Activated T-cell treated with anti-CD3 and anti-CD28 coated beads for 4 hours (primary cell): ENCODE measurements at places on chromosomes 6 and 20.

- DNase-seq: no peak
These were observed 208.9 kb upstream of the EXOC2 start for GRCh38 chr6:901696-902460.

GRCh38 chr6:169782966-169783365 is 31.5 kb downstream of the ERMARD start:
- no peak for DNase-seq

DNA sequence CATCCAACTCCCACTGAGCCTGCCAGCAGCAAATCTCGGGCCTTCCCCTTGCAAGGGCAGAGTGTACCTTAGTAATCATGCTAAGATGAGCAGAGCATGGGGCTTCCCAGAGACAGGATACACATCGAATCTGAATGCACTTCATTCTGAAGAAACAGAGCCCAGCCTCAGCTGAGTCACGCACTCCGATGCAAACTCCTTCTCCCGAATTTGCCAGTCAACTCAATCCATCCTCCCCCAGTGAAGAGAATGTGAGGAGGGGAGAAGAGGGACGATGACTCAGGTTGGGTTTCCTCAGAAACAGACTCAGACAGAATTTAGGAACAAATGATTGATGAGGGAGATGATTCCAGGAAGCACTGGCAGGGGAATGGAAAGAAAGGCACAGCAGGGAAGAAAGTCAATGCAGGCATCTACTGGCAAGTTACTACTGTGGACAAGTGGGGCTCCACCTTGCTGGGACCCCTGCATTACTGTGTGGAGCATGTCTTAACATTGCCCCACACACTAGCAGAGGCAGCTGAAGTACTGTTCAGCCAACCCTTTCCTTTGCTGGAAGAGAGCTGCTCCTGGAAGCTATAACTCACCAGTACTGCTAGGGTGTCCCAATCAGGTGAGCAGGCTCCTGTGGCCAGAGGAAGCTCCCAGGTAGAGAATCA is 251.6 kb downstream of the ADGB start:
- no peak for DNase-seq

DNA sequence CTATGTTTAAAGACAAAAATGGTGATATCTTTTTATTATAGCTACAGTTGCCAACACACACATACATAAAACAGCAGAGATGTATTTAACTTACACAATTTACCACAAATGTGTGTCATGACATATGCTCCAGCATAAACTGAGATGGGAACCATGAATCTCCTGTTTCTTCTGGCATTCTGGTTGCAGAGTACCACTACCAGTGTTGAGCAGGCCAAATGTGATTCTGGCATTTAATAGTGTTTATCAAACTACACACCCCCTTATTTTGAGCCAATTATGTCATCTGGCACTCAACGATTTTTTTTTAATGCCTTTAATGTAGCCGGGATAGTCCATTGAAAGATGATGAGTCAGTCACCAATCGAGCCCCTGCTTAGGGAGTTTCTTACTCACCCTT is 59.0 kb upstream of the TPD52L1 start:
- DNase-seq: no peak

DNA sequence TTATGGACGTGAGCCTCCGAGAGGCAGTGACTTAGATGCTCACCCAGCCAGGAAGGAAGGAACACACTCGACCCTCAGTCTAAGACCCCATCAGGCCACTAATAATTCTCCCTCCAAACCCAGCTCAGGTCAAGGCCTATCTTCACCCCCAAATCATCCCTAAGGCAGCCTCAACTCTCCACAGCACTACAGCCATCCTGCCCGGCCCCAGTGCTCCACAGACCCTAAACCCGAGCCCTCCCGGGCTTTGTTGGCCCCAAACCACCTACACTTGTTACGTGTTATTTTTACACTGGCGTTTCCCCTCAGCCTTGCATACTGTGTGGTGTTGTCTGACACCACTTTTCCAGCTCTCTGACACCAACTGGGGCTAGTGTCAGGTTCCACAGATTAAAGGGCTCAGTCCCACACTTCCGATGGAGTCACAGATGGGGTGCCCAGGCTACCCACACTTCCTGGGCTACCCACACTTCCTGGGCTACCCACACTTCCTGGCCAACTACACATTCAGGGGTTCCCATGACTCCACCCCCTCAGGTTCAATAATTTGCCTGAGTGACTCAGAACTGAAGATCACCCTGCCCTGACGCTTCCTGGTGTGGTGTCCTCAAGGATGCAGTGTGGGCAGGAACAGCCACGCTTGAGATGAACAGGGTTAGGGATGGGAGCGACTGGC is 25.3 kb downstream of the RBCK1 start:
- DNase-seq: peak; percentile 65

DNA sequence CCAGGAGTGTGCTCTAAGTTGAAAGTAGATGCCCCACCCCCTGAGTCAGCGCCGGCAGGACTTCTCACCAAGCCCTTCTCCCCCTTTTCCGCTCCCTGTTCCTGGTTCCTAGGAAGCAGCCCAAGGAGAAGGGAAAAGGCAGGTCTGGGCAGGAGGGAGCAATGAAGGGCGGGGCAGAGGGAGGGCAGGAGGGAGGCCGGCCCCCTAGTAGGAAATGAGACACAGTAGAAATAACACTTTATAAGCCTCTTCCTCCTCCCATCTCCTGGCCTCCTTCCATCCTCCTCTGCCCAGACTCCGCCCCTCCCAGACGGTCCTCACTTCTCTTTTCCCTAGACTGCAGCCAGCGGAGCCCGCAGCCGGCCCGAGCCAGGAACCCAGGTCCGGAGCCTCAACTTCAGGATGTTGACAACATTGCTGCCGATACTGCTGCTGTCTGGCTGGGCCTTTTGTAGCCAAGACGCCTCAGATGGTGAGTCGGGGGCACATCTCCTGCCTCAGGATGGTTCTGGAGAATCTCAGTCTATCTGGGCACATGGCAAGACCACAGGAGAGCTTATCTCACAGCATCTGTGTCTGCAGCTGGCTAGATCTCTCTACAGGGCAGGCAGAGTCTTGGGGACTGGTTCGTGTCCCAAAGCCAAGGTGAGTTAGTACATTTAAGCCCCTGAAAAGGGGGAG is at the start of gene PROCR:
Gene PROCR, plus strand, starts transcription at position 320 of the 681 bp plus-strand sequence. Its CDS starts 83 bp downstream, at position 403.
- DNase-seq: no peak

GRCh38 chr6:11552442-11552841 is 14.9 kb downstream of the TMEM170B start:
- DNase-seq: no peak

DNA sequence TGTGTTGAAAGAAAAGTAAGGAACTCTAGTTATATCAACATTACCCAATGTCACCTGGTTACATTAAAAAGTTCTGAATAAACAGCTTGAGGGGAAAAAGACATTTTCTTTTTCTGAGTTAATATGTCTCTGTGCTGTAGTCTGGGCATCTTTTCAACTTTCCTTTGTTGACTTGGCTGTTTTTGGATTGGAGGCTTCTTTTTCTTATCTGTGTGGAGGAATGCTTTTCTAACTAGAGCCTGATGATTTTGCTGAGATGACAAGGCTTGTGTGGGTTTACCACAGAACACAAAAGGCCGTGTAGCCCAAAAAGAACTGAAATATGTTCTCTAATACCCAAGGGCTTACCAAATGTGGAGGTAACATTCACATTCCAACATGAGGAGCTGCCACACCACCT is 161.8 kb downstream of the KCNQ5 start:
- DNase-seq: no peak

DNA sequence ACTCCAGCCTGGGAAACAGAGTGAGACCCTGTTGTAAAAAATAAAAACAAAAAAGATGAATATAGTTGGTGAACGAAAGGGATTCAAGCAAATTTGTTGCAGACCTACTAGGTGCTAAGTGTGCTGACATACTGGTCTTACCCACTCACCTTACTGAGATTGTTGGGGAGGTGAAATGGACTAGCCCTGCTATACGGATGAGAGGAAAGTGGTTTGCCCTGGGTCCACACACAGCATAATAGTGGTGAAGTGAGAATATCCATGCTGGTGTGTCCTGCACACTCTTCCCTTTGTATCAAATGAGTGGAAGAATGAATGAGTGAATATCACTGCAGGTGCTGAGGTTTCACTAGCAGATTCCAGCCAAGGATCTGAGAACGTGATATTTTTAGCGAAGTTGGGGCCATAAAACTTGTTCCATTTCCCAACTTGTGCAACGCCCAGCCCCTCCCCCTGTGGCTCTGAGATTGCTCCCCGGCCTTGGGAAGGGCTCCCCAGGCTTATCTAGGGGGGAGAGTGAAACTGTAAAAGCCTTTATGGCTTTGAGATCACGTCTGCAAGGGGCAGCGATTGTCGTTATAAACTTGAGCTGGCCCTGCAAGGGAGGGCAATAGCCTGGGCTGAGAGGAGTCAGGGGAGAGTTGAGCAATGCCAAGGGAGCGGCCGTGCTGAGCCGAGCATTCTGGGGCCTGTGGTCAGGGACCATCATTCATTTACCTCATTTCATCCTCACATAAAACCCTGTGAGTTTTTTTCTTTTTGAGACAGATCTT is 33.2 kb upstream of the TTPAL start:
- DNase-seq: no peak

DNA sequence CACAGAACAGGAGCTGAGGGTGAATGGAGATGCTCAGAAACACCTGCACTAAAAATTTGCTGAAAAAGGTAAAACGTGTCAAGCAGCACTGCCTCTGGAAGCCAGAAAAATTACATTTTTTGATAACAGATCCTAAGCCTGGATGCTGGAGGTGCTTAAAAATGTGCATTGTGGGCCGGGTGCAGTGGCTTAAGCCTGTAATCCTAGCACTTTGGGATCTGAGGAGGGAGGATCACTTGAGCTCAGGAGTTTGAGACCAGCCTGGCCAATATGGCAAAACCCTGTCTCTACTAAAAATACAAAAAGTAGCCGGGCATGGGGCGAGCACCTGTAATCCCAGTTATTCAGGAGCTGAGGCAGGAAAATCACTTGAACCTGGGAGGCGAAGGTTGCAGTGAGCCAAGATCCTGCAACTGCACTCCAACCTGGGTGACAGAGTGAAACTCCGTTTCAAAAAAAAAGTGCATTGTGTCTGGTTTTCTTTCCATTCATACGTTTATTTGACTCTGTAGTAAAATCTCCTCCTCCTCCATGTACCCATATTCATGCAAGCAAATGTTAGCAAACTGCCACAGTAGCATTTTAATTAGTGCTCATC is 587 bp upstream of the BTN3A1 start:
- no peak for DNase-seq

GRCh38 chr6:145116591-145117178 is 618.6 kb downstream of the EPM2A start:
- DNase-seq: no peak

DNA sequence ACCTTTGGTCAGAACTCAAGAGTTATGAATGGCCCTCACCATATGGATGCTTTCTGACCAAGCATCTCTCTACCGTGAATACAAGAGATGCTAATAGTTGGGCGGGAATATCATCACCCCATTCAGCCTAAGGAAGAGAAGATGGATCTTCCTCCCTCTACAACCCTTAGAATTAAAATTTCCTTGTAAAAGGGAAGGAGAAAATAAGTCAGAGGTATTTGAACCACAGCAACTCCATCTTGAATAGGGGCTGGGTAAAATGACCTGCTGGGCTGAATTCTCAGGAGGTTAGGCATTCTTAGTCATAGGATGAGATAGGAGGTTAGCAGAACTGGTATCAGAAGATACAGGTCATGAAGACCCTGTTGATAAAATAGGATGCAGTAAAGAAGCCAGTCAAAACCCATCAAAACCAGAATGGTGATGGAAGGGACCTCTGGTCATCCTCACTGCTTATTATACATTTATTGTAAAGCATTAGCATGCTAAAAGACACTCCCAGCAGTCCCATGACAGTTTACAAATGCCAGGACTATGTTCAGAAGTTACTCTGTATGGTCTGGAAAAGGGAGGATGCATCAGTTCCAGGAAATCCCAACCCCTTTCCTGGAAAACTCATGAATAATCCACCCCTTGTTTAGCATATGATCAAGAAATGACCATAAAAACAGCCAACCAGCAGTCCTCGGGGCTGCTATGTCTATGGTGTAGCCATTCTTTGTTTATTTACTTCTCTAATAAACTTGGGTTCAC is 101.2 kb downstream of the DTNBP1 start:
- no peak for DNase-seq
